ENCODE measurements at places on chromosomes 2 and 18.

DNA sequence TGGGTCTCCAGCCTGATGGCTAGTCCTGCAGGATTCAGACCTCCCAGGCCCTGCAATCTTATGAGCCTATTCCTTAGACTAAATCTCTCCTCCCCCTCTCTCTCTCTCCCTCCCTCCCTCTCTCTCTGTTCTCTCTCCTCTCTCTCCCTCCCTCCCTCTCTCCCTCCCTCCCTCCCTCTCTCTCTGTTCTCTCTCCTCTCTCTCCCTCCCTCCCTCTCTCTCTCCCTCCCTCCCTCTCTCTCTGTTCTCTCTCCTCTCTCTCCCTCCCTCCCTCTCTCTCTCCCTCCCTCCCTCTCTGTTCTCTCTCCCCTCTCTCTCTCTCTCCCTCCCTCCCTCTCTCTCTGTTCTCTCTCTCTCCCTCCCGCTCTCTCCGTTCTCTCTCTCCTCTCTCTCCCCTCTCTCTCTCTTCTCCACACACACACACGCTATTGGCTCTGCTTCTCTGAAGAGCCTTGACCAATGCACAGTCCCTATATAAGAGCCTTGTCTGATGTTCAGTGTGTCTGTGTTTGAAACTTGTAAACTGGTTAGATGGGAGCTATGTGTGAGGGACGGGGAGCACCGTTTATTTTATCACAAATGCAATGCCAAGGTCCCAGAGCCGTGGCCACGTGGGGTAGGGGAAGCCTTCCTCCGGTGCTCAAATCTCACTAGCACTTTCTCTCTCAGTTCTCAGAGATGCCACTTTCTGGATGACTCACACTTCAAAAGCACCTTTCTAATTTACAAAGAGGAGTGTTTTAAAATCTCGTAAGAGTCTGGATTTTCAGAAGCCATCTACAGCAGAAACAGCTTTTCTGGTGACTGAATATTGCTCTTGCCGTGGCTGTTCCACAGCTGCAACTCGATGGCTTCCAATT lies 9.4 kb upstream of the PRLH start:
- DNase-seq: no peak

GRCh38 chr2:216214768-216215167 lies 105.6 kb downstream of the XRCC5 start:
- DNase-seq: no peak

DNA sequence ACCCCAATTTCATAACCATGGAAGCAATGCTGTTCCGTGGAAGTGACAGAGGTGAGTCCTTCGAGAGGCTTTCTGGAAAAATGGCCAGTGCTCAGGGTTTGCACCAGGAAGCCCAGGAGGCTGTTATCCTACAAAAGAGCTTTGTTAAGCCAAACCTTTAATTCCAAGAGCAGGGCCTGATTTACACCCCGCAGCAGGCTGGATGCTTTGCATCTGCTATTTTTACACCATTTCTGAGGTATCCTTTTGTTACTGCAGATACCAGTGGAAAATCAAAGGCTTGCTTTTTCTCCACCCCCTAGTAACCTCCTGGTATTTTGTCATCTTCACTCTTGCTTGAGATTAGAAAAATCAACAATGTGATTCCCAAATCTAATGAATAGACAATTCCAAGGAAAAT lies 380.6 kb downstream of the SOX11 start:
- DNase-seq: no peak

- DNase-seq: no peak
These were observed 197.5 kb downstream of the FAM210A start for GRCh38 chr18:13528739-13529392.

- peak; percentile 95 for DNase-seq
These were observed at the start of gene CEBPZOS for GRCh38 chr2:37196320-37197195. TSS of gene CEBPZOS (plus strand) at chr2:37196496. CDS start at chr2:37199705, 3,209 bp downstream.

GRCh38 chr2:54599914-54600313 lies 123.5 kb upstream of the EML6 start:
- DNase-seq: peak; percentile 81
